ENCODE measurements at places on chromosomes 11 and 22. TPM values are rescaled to one million over a fixed set of nuclear protein-coding genes. Genes with fewer than 3 reads are reported as not detected.

DNA sequence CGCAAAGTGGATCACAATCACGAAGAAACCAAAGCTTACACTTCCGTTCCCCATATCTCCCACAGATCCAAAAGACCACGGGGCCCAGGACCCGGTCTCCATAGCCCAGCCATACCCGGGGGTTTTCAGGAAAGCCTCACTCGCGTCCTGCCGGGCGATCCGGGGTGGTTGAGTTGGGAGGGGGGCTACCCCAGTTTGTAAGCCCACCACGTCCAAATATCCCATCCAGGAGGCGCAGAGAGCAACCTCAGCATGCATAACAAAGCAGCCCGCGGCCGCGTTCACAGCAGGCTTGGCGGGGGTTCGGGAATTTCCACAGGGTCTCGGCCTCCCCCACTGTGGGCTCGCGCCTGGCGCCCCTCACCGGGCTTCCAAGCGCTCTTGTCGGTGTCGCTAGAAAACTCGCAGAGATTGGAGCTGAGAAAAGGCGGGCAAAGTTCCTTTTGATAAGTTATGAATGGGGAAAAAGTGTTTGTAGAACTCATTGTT is 9.5 kb downstream of the SDF2L1 start:
- no peaks in the 10 kb centered on the region for H3K27me3 ChIP-seq
- peak overlapping the region; percentile 23 for H3K27ac ChIP-seq
- H3K4me1 ChIP-seq = no peaks in the 10 kb centered on the region
- H3K4me3 ChIP-seq = peak overlapping the region; percentile 83
- no peaks in the 10 kb centered on the region for H3K36me3 ChIP-seq

DNA sequence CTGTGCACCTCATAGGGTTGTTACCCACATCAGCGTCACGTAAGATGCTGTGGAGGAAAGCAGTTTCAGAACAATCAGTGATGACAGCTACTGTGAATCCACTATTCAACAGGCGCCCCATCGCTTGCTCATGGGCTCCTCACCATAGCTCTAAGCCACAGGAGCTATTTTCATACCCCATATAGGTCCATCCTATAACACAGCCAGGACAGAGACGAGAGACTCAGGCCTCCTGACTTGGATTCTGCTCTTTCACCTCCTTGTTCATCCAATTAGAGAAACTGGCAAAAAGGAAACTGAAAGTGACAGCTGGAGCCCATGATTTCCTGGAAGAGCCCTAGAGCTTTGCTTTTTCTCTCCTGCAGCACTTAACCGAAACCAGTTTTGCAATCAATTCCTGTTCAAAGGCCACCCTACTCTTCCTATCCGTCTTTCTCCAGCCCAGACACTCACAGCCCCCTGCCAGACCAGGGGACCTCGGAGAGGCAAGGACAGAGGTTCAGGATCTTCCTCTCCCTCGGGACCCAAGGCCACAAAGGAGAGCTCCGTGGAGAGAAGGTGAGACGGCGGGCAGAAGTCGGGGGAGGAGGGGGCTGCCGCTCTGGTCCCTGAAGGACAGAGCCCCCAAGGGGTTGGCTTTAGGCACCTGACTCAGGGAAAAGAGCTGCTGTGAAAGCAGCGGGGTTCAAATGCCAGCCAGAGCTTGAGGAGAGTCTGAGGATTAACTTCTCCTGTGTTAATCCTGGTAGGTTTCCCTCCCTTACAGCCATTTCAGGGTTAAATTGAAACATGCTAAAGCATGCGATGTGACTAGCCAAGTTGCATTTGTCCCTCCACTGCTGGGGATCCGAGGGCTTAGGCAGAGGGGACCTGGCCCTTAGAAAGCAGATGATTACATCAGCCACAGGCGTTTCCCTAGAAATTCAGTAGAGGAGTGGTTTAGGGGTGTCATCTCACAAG is at the start of gene APOL6:
Gene APOL6 (plus strand): TSS at position 381 of the 960 bp plus-strand sequence. CDS start 7,980 bp downstream, outside the sequence.
- peak; percentile 68 for DNase-seq
- no peaks in the 10 kb centered on the region for H3K36me3 ChIP-seq
- H3K27ac ChIP-seq = peak within 1 kb of the TSS; percentile 59
- peaks cover 23% of the 10 kb centered on the region for H3K4me1 ChIP-seq
- peak within 1 kb of the TSS; percentile 72 for H3K4me3 ChIP-seq
- H3K27me3 ChIP-seq = no peaks in the 10 kb centered on the region

STX5 gene
- total RNA-seq = 41.4 TPM

RTN4RL2 gene
- 6.5 TPM for total RNA-seq

DNA sequence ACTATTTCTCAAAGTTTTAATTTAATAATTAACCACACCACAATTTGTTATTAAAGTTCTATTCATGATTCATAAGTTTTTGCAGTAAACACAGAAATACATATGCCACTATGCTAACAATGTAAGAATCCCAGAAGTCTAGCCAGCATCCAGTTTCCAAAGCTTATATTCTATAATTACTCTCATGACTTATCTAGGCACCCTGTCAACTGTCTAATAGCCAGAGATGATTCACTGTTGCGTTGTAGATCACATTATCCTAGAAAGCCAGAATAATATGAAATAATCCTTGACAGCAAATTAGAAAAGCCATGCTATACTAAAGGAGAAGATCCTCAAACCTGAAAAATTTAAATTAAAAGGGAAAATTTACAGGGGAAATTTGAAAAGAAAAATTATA is 141.0 kb downstream of the SOX6 start:
- peaks cover 3% of the 10 kb centered on the region for H3K27me3 ChIP-seq
- no peaks in the 10 kb centered on the region for H3K36me3 ChIP-seq
- H3K4me1 ChIP-seq = no peaks in the 10 kb centered on the region
- no peak overlapping the region for H3K4me3 ChIP-seq
- no peak for DNase-seq

DNA sequence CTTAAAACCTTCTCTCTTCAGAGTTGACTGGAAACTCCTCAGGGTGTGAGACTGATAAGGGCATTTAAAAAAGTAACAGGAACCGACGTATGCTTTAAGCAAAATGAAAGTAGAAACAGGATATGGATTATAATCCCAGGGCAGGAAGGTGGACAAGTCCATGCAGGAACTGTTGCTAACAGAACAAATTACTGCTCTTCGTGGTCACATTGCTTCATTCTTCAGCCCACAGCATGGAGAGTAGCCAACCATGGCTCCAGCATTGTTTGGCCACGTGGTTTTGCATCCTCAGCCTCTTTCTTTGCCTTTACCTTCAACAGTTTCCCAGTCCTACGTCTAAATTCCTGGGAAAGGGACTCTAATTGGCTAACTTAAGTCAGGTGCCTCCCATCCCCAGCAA is 563.1 kb upstream of the ISX start:
- DNase-seq = no peak
- no peaks in the 10 kb centered on the region for H3K4me1 ChIP-seq
- no peaks in the 10 kb centered on the region for H3K27me3 ChIP-seq

DDI1 gene
- not detected for total RNA-seq

GDPD4 gene
- total RNA-seq = not detected

- no peak for DNase-seq
- H3K36me3 ChIP-seq = no peaks in the 10 kb centered on the region
- H3K4me3 ChIP-seq = no peak overlapping the region
- H3K4me1 ChIP-seq = no peaks in the 10 kb centered on the region
- no peak overlapping the region for H3K27ac ChIP-seq
- no peaks in the 10 kb centered on the region for H3K27me3 ChIP-seq
Measured at GRCh38 chr11:67636962-67637361, 2.6 kb downstream of the TBX10 start.

DNA sequence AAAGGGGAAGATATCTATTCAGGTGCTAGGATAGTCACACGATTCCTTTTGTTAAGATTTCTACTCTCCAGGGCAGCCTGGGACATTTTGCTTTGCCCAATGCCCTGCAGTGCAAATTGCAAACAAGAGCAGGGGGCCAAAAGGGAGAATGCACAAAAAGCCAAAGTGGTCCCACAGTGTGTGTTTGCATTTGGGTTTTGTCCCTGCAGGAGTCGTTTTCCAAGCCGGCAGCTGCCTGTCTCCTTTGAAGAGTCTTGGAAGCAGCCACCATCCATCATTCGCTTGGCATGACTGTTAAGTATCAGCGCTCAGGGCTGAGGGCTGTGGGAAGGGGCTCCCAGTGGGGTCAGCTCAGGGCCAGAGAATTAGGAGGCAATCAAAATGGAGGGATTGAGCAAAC is 184.7 kb downstream of the MIAT start:
- H3K27me3 ChIP-seq = 0 out of 2 replicates have a peak, but pooled peaks cover 10% of the 10 kb centered on the region
- H3K27ac ChIP-seq = no peak overlapping the region
- H3K4me3 ChIP-seq = no peak overlapping the region
- H3K36me3 ChIP-seq = no peaks in the 10 kb centered on the region
- H3K4me1 ChIP-seq = no peaks in the 10 kb centered on the region

DNA sequence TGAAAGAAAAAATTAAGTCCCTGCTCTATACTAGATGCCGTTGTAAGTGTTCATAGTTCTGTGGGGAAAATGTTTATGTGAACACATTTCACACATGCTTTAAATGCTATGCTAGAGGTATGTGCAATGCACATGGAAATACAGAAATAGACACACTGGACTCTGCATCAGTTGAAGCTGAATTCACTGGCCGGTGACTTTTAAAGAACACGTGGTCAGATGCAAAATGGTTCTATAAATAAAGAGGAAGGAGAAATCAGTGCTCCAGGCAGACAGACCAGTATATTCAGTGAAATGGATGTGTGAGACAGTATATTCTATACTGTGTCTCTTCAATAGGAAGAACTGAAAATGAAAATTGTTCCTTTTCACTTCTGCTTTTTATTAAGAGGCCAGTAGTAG is 29.9 kb downstream of the TRPC6 start:
- DNase-seq = no peak
- no peaks in the 10 kb centered on the region for H3K27me3 ChIP-seq
- H3K4me3 ChIP-seq = no peak overlapping the region
- H3K4me1 ChIP-seq = no peaks in the 10 kb centered on the region
- no peaks in the 10 kb centered on the region for H3K36me3 ChIP-seq

GSTT2B gene
- 3.2 TPM for total RNA-seq

PPP1CA gene
- 449 TPM for total RNA-seq

SCO2 gene
- 5.7 TPM for total RNA-seq

C11orf21 gene
- not detected for total RNA-seq

DNA sequence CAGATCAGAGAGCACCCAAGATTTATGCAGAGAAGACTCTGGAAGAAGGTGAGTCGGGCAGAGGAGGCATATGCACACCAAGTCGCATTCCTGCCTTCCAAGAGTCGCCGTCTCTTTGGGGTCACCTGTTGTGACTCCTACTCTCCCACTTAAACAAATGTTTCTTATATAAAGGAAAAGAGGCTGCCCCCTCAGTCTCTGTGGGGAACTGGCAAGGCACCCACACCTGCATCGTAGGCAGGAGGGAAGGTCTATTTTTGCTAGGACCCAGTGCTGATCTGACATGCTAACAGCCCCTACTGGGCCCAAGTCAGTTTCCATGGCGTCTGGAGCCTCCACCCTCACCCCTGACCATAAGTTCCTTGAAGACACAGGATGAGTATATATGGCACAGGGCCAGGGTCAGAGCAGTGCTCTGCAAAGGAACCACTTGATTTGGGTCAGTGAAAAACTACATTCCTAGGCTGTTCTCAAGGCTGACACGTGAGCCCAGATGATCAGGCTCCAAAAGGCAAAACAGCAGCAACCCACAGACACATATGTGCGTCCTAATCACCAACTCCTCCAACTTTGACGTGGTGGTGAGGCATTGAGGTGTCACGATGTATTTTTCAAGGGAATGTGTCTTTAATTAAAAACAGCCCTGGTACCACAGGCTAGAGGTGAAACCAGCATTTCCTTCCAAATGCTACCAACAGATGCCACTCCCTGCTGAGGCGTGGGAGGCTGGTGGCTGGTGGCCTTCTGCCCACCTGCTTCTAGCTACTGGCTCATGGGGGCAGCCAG is 55.6 kb upstream of the CSNK2A3 start:
- no peak for DNase-seq
- H3K27me3 ChIP-seq = no peaks in the 10 kb centered on the region
- no peaks in the 10 kb centered on the region for H3K36me3 ChIP-seq
- H3K4me1 ChIP-seq = peaks cover 9% of the 10 kb centered on the region
- H3K27ac ChIP-seq = no peak overlapping the region

DNA sequence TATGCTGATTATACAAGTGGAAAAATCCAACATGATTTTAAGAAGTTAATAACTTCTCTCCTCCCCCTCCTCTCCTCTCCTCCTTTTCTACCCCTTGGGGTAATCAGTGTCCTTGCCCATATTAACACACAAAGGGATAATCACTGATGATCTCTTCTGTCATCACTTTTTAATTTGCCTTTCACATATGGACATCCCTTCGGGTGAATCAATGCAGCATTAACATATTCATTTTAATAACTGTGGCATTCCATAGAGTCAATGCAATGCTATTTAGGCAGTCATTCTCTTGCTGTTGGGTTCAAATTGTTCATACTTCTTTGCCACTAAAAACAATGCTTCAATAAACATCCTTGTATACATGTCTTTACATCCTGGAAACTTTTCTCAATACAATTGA is 42.9 kb upstream of the GLYATL2 start:
- H3K36me3 ChIP-seq = no peaks in the 10 kb centered on the region
- H3K27me3 ChIP-seq = no peaks in the 10 kb centered on the region
- no peak overlapping the region for H3K27ac ChIP-seq
- no peak for DNase-seq

OR8D1 gene
- total RNA-seq = not detected

DNA sequence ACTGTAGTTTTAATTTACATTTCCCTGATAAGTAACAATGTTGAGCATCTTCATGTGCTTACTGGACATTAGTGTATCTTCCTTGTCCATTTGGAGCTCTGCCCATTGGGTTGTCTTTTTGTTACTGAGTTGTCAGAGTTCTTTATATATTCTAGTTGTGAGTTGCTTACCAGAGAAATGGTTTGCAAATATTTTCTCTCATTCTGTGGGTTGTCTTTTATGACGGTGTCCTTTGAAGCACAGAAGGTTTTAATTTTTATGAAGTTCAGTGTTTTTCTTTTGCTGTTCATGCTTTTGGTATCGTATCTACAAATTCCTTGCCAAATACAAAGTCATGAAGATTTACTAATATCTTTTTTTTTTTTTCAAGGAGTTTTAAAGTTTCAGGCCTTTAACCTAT is 42.4 kb downstream of the ZBTB44 start:
- H3K36me3 ChIP-seq = no peaks in the 10 kb centered on the region
- H3K4me1 ChIP-seq = no peaks in the 10 kb centered on the region
- no peak overlapping the region for H3K4me3 ChIP-seq

- H3K4me3 ChIP-seq = no peak overlapping the region
- H3K4me1 ChIP-seq = peaks cover 49% of the 10 kb centered on the region
- peak overlapping the region; percentile 81 for H3K27ac ChIP-seq
- DNase-seq = peak; percentile 97
- 0 out of 2 replicates have a peak, but pooled peaks cover 10% of the 10 kb centered on the region for H3K36me3 ChIP-seq
Measured at GRCh38 chr11:123174196-123175183, 20.6 kb downstream of the CLMP start.

- H3K27me3 ChIP-seq = no peaks in the 10 kb centered on the region
- peaks cover 11% of the 10 kb centered on the region for H3K4me1 ChIP-seq
- DNase-seq = no peak
- no peak overlapping the region for H3K4me3 ChIP-seq
Measured at GRCh38 chr11:73655686-73656085, 9.3 kb downstream of the PLEKHB1 start.

DNA sequence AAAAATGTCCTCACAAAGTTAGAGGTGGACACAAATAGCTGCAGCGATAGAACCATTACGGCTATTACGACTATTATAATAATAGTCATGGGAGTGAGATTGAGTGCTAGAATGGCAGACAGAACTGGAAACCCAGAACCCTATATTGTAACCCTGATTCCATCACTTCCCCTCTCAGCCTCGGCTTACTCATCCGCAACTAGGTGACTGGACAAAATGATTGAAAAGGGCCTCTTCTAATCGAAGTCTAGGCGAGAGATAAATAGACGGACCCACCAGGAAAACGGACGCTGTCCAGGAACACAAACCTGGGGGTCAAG is 629 bp downstream of the PSMA1 start:
- H3K36me3 ChIP-seq = peaks cover 26% of the 10 kb centered on the region
- peaks cover 10% of the 10 kb centered on the region for H3K4me1 ChIP-seq
- H3K27ac ChIP-seq = peak overlapping the region; percentile 88
